ENCODE measurements at places on chromosomes 12 and 14.

DNA sequence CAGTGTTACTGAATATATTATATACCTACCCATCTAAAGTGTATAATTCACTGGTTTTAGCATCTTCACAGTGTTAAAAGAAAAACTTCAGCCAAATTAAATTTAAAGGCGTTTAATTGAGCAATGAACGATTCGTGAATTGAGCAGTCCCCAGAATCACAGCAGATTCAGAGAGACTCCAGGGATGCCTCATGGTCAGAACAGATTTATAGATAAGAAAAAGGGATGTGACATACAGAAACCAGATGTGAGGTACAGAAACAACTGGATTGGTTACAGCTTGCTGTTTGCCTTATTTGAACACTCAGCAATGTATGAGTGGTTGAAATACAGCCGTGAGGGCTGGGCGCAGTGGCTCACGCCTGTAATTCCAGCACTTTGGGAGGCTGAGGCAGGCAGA lies 84.6 kb downstream of the WNK1 start:
- DNase-seq: no peak

DNA sequence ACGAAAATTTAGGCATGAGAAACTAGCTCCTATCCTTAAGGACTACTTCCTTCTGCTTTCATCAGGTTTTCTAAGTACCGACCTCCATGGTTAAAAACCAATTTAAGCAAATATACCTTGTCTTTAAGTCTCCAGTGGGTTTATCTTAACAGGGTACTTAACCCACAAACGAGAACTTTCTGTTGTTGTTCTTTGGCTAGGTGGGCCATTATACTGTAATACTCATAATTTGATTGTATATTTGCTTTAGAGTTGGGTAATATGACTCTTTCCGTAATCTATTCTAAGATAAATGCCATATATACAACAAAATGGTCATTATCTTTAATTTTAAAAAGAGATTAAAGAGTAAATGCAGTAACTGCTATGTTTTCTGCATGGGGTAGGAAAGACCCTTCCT lies 21.6 kb downstream of the RASSF8 start:
- DNase-seq: no peak

GRCh38 chr12:57224973-57225679 lies 4.4 kb upstream of the SHMT2 start:
- DNase-seq: no peak

GRCh38 chr12:66409195-66409871 lies 107.0 kb downstream of the HELB start:
- peak; percentile 15 for DNase-seq

- DNase-seq: no peak
These were observed 26.2 kb downstream of the SUSD6 start for GRCh38 chr14:69637503-69638031.

- no peak for DNase-seq
These were observed 7.1 kb upstream of the KICS2 start for GRCh38 chr12:64229240-64229639.

DNA sequence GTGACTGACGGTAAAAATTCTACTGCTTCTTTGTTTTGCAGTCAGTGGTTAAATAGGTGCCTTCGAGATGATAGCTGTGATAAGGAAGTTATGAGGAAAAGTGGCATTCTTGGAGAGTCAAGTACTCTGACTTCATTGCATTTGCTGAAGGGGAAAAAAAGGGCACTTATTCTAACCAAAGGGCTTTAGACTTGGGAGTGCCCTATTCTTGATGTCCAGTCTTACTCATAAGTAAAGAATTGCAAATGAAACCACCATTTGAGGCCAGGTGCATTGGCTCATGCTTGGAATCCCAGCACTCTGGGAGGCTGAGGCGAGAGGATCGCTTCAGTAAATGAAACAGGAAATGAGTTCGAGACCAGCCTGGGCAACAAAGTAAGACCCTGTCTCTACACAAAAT lies 40.3 kb downstream of the BRAP start:
- DNase-seq: no peak

- DNase-seq: no peak
These were observed 352.8 kb downstream of the APAF1 start for GRCh38 chr12:98997899-98998298.

GRCh38 chr12:74490390-74491064 lies 47.1 kb upstream of the ATXN7L3B start:
- DNase-seq: no peak

GRCh38 chr14:89429199-89430181 lies 12.5 kb upstream of the FOXN3 start:
- DNase-seq: no peak

DNA sequence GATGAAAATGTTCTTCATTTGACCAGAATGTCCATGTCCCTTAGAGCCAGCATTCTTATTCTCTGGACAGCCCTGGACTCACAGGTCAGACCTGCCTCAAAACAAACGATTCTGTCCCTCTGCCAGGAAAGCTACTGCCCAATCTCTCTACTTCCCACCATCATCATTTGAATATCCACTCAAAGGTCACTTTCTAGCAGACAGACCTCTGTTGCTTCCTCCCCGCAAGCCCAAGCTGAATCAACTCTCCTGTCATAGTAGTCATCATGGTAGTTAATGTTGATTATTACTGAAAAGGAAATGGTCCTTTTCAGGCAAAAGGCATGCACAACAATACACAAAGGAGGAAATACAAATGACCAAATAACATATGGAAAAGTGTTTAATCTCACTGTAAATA lies 39.6 kb upstream of the CPM start:
- no peak for DNase-seq

GRCh38 chr14:25753130-25753529 lies 703.2 kb upstream of the STXBP6 start:
- DNase-seq: no peak

DNA sequence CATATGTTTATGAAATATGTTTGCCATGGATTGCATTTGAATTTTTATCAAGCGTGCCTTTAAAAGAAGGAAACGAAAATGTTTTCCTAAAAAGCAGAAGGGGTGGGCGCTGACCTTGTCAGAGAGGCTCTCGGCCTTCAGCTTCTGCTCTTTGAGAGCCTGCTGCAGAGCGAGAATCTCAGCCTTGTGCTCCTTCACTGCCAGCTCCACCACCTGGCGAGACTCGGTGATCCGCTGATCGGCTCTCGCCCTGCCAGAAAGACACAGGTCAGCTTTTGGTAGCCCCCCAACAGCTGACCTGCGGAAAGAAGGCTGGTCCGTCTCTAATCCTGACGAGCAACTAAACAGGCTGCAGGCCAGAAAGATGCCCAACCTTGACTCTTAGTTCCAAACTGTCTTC lies 62.4 kb downstream of the PRKAB1 start:
- DNase-seq: no peak

- no peak for DNase-seq
These were observed 111.5 kb upstream of the PRICKLE1 start for GRCh38 chr12:42701084-42701483.

GRCh38 chr14:79729731-79730130 lies 481.6 kb downstream of the DIO2 start:
- DNase-seq: no peak

All from CMK (cell line).